ENCODE measurements at places on chromosomes 1 and 21.

DNA sequence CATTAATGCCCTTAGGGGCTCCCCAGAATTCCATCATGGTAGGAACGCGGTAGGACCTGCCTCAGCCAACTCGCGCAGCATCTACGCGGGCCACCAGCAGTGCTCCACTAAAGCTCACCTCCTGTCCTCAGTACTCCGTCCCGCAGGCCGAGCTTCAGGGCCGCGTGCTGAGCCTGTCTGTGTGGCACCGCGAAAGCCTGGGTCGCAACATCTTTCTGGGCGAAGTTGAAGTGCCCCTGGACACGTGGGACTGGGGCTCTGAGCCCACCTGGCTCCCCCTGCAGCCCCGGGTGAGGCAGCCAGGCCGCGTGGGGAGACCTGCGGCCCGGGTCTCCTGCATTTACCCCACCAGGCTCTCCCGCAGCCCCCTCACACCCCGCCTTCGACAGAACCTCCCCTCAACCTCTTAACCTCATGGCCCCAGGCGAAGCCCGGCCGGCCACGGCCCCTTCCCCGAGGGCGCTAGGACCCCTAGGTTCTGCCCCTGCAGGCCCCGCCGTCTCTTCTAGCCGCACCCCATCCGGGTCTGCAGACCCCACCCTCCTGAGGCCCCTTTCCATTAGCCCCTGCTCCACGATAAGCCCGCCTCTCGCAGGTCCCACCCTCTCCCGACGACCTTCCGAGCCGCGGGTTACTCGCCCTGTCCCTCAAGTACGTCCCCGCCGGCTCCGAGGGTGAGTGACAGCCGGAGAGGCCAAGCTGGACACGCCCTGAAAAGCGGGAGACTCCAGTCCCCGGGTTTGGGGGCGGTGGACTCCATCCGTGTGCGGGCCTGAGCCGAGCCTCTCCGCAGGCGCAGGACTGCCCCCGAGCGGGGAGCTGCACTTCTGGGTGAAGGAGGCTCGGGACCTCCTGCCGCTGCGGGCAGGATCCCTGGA lies 9.1 kb downstream of the SYTL1 start:
- DNase-seq: no peak

- DNase-seq: no peak
These were observed 18.6 kb downstream of the LURAP1 start for GRCh38 chr1:46221749-46222148.

DNA sequence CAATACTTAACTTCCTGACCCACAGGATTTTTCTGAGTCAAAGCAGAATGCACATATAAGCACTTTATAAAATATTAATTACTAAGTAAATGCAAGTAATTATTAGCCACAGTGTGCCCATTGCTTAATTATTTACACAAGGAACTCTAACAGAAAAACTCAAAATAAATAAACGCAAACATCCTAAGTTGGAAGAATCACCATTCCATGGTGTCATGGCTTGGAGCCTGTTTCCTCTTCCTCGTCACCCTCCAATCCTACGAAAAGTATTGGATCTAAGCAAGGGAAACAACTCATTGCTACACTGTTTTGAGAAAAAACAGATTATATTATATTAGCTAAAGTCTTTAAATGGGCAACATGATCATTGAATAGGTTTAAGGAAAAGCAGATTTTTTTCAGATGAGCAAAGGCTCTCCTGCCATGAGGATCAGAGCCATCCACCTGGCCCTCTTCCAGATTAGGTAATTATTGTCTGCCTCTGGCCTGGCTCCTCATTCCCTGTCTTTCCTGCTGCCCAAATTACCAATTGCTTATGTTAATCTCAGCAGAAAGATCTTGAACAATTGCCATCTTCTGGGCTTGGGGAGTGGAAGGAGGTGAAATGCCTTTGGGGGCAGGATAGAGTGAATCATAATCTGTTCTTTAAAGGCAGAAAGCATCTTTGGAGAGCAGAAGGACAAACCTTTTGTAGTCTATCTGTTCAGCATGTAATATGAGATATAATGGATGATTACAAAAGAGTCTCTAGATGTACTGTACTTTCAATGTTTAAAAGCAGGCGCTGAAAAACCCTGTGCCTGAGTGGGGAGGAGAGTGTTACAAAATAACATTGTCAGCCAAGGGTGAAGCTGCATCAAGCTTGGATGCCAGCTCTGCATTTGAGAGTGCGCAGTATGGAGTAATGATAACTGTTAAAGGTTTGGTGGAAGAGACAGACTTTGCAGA lies 121.2 kb downstream of the DUSP10 start:
- DNase-seq: no peak

- DNase-seq: no peak
These were observed 34.1 kb downstream of the CDCP2 start for GRCh38 chr1:54118704-54119103.

GRCh38 chr1:33282791-33283190 lies 26.5 kb downstream of the ZNF362 start:
- no peak for DNase-seq

DNA sequence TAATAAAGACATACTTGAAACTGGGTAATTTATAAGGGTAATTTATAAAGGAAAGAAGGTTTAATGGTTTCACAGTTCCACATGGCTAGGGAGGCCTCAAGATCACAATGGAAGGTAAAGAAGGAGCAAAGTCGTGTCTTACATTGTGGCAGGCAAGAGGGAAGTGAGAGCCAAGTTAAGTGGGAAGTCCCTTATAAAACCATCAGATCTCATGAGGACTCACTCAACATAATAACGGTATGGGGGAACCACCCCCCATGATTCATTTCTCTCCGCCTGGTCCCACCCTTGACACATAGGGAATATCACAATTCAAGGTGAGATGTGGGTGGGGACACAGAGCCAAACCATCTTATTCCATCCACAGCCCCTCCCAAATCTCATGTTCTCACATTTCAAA lies 76.8 kb upstream of the ZNF678 start:
- no peak for DNase-seq

DNA sequence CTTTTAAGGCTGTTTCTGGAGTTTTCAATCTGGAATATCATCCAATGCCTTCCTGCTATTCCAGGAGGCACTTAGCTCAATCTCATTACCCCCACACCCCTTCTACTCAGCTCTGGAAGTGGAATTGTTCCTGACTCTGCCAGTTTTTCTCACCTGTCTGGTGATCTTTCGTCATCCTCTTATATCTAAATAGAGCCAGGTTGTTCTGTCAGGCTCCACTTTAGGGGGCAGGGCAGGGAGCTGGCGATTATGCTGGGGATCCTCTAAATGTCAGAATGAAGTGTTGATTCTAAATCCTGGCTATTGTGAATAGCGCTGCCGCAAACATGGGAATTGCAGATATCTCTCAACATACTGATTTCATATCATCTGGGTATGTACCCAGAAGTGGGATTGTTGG lies 63.6 kb upstream of the ETV3 start:
- no peak for DNase-seq

GRCh38 chr1:66533804-66534740 lies at the start of gene SGIP1:
Gene SGIP1, plus strand, starts transcription at chr1:66534153. Its CDS starts 206 bp downstream, at chr1:66534359.
- peak; percentile 91 for DNase-seq

DNA sequence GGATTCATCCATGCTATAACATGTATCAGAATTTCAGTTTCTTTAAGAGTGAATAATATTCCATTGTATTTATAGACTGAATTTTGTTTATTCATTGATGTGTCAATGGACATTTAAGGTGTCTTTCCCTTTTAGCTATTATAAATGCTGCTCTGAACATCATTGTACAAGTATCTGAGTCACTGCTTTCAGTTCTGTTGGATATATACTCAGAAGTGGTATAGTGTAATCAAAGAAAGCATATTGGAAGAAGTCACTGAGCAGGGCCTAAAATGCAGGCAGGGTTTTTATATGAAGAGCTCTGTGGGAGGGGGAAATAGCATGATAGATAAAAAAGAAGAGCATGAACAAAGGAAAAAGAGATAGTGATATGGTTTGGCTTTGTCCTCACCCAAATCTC lies 22.5 kb downstream of the TYW3 start:
- DNase-seq: no peak

- peak; percentile 33 for DNase-seq
These were observed 486 bp upstream of the KCNA3 start for GRCh38 chr1:110675060-110675791.

DNA sequence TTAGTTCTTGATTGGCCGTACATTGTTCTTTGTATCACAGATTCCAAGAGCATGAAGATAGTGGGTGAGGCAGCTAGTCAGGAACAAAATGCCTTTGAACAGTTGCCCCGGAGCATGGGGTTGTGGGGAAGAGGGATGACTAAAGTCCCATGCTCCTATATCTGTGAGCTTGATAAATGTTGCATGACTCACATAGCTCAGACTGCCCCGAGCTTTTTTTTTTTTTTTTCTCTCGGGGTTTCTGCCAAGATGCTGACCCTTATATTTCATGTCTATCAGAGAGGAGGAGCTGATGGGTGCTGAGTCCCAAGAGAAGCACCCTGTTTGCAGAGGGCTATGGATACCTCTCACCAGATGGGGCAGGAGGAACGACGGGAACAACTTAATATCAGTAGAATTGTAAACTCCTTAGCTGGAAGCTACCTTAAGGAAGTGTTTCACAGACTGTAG lies 40.6 kb downstream of the SRRM1 start:
- DNase-seq: no peak

Data from cerebellum (tissue), 4 donors.